HL-60 (cell line): ENCODE measurements at places on chromosomes 11 and 22.

- no peak for DNase-seq
Measured at GRCh38 chr22:47294222-47294532, 531.7 kb downstream of the TBC1D22A start.

DNA sequence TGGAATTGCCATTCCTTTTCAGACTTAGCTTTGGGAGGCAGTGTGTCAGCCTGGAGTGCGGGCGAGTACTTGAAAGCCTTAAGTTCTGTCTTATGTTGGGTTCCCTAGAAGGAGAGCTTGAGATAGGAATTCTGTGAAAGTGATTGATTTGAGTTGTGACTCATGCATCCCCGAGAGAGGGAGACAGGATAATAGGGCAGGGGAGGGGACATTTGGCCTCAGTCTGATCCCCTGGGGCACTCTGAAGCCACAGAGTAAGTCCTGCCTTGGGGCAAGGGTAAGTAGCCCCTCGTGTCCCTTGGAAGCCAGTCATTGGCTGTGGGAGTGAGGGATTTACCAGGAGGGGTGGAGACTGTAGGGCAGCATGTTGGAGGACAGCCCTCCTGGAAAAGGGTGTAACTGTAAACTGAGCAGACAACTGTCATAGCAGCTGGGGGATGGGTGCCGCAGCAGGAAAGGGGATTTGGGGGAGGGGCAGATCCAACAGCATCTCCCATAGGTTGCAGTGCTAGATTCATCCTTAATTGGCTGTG lies 44.0 kb downstream of the KIAA1671 start:
- no peak for DNase-seq

- DNase-seq, result no peak
Measured at GRCh38 chr11:126963115-126963514, 37.5 kb downstream of the KIRREL3 start.

- DNase-seq, result no peak
Measured at GRCh38 chr22:31377612-31378011, 21.8 kb upstream of the DRG1 start.

- DNase-seq, result no peak
Measured at GRCh38 chr11:81380395-81380794, 1353.3 kb downstream of the FAM181B start.

DNA sequence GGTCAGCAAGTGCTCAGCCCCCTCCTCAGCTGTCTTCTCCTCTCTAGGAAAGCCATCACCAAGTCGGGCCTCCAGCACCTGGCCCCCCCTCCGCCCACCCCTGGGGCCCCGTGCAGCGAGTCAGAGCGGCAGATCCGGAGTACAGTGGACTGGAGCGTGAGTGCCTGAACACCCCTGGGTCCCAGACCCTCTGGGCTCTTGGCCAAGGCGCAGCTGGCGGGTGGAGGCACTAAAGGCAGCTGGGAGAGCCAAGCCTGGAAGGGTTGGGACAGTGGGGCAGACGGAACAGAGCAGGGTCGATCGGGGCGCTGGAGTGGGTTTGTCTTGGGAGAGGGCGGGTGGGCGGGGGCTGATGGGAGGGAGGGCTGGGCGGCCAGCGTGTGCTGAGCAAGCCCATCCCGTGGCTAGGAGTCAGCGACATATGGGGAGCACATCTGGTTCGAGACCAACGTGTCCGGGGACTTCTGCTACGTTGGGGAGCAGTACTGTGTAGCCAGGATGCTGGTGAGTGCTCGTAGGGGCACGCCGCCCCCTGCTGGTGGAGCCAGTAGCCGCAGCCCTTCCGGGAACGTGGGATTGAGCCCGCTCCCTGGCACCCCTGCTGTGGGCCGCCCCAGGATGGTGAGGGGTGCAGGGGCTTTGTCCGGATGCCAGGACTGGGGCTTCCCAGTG lies 14.1 kb upstream of the MDK start:
- DNase-seq, result no peak

- DNase-seq, result no peak
Measured at GRCh38 chr11:70853068-70853769, 399.2 kb downstream of the SHANK2 start.

DNA sequence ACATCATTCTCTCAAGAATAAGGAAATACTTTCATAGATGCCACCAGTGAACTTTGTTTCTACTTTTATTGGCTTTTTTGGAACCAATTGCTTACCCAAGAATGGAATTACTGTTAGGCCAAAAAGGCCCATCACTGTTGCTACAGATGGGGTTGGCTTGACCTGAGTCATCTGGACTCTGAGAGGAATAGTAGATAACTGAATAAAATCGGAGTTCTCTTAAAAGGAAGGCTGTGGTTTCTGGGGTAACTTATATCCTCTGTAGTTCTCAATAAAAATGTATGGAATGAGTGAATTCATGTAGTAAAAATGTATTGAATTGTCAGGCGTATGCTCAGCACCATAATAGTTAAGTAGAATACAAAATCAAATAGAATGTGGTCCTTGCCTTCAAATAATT lies 56.6 kb downstream of the ARHGEF12 start:
- no peak for DNase-seq

- no peak for DNase-seq
Measured at GRCh38 chr22:32531228-32531627, 56.6 kb downstream of the FBXO7 start.

- no peak for DNase-seq
Measured at GRCh38 chr11:8329847-8330361, 66.2 kb upstream of the LMO1 start.

DNA sequence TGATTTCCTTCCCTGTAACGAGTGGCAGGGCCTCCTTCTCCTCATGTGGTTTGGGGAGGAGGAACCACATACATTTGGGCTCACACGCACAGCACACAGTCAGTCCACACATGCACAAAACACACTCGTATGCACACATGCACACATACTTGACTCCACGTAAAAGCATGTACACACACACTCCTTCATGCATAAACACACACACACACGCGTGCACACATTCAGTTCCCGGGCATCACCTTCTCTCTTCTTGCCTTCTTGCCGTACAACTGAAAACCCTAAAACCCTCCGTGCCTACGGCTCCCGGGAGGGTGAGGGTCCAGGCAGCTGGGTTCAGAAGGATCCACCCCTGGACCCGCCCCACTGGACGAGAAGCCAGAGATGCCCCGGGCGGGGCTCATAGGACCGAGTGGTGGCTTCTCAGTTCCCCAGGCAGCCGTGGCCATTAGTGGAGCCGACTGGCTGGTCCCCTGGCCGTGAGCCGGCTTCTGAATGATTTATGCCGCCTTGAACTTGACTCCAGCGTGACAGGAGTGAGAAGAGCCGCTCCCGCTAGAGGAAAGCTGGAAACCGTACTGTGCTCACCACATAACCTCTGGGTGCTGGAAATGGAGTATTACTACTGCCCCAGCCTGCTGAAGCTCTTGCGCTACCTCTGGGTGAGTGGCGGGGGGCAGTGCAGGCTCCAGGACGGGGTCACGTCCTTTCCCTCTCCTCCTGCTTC lies 117.4 kb downstream of the KIAA1671 start:
- DNase-seq, result no peak

- peak; percentile 26 for DNase-seq
Measured at GRCh38 chr22:30424534-30425326, 838 bp upstream of the MTFP1 start.

GRCh38 chr11:128897826-128898225 lies 6.7 kb downstream of the KCNJ5 start:
- no peak for DNase-seq

GRCh38 chr11:35073691-35074419 lies 65.1 kb upstream of the CD44 start:
- peak; percentile 65 for DNase-seq

DNA sequence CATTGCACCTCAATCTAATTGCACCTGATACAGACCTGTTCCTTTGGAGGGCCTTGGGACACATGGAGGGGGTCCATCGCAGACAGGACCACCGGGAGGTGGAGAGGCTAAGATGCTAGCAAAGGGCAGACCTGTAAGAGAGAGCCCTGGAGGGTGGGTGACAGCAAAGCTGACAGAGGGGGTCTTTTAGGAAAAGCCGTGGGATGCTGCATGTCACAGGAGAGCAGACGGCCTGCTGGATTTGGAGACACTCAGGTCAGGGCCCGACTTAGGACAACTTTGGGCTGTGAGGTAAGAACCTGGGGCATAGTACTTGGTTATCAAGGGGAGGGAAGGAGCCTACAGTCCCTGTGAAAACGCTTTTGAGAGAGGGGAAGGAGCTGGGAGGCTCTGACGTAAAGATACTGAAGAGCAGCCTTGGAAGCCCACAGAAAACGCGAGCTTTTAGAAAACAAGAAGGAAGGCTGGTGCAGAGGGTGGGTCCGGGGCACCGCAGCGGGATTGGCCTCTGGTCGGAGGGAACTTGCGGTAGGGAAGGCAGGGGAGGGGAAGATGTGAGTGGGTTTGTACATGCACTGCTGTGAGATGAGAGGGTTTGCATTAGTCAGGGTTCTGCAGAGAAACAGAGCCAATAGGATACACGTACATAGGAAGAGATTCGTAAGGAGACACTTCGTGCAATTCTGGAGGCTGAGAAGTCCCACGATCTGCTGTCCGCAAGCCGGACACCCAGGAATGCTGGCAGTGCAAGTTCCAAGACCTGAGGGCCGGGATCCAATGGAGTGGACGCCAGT lies 868.5 kb downstream of the TBC1D22A start:
- DNase-seq, result no peak

- no peak for DNase-seq
Measured at GRCh38 chr11:61946894-61947293, 3.3 kb upstream of the BEST1 start.

- DNase-seq, result no peak
Measured at GRCh38 chr11:18105086-18105801, 638 bp downstream of the SAAL1 start.

GRCh38 chr11:19359221-19360000 lies 118.7 kb upstream of the E2F8 start:
- no peak for DNase-seq

DNA sequence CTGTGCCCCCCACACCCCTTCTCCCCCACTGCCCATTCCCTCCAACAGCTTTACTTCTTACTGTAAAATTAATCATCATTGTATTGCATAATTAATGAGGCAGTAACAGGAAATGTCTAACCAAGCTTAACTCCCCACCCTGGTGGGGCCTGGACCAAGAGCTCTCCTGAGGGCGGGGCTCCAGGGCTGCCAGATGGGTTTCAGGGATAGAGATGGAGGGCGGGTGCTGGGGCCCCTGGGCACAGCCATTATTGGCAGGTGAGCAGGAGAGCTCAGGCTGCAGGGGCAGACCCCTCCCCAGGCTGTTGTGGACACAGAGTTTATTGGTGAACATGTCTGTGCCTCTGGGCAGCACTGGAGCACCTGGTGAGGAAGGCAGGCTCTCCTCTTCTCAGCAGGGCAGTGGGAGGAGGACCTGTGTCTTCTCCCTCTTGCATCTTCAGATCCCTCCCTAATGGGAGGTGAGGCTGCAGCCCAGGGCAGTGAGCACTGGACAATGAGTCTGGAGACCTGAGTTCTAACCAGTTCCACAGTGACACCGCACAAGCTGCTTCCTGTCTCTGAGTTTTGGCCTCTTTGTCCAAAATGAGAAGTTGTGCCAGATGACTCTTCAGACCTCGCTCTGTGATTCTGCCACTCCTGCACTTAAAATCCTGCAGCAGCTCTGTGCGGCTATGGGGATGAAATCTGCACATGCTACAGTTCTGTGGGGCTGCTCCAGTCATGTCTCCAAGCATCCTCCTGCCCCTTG lies 233.3 kb downstream of the CEP164 start:
- no peak for DNase-seq

- DNase-seq, result no peak
Measured at GRCh38 chr11:77179048-77179447, 51.0 kb downstream of the MYO7A start.

DNA sequence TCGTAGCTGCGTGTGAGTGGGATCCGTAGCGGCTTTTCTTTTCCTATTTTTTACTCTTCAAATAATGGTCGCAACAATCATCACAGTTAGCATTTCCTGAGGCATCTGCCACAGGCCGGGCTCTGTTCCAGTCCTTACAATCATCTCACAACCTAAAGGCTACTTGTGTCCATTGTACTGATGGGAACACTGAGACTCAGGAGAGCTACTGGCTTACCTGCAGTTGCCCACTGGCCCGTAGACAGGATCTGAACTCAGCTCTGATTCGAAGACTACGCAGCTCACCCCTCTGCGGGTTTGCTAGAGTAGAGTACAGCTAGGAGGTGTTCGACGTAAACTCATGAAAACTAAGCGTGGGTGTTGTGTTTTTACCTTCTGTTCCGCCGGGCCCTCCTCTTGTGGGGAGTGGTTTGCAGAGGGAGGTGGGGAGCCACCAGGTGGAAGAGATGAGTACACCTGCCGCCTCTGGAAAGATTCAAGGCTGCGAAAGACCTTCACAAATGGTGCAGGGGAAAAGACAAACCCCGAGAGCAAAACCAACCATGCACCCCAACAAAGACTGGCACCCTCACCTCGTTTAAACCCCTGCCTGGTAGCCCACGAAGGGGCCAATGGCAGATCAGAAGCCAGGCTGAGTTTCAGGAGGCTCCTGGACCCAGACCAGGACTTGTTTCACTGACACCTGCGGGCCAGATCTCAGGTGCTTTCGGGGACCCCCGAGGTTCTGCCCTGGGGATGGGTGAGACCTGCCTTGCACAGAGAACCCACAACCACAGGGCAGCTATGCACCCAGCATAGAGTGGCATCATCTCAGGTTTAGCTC lies 18.3 kb upstream of the RFPL3 start:
- DNase-seq, result no peak

DNA sequence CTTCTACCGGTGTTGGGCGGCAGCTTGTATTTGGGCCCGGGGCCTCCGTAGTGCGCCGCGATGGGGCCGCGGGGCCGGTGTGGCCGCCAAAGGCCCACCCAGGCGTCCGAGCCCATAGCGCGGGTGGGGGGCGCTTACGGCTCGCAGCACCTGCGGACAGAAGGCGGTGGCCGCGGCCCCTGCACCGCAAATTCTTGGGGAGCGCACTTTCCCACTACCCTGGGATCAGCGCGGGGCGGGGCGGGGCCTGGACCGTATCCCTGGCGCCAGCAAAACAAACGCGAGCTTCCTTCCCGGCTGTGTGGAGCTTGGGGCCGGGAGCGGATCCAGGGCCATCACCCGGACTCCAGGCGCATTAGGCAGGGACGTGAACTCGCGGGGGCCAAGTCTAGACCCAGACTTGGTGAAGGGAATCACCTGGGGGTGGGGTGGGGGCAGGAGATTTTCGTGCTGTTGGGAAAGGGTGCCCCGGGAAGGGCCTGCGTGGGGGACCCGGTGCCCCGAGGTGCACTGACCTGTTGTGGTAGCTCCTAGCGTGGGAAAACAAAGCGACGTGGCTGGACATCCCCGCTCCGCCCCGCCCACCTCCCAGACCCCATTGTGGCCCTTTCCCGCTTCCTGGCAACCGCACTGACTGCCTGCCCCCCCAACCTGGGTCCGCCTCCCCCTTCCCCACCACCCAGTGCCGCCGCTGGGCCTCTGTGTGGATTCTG lies 2.3 kb upstream of the TYMP start:
- DNase-seq, result no peak

GRCh38 chr11:123437236-123437979 lies 7.3 kb downstream of the GRAMD1B start:
- no peak for DNase-seq

GRCh38 chr11:82883853-82884252 lies 16.4 kb downstream of the PRCP start:
- no peak for DNase-seq
